NCI-H226 (cell line): ENCODE measurements at places on chromosomes 16 and 17.

- peak; percentile 46 for DNase-seq
These were observed 6.7 kb downstream of the NUPR1 start for GRCh38 chr16:28531777-28532744.

- DNase-seq: no peak
These were observed 58.1 kb upstream of the COX10 start for GRCh38 chr17:14011036-14011692.

- no peak for DNase-seq
These were observed 834.2 kb upstream of the SOX9 start for GRCh38 chr17:71286625-71287024.

DNA sequence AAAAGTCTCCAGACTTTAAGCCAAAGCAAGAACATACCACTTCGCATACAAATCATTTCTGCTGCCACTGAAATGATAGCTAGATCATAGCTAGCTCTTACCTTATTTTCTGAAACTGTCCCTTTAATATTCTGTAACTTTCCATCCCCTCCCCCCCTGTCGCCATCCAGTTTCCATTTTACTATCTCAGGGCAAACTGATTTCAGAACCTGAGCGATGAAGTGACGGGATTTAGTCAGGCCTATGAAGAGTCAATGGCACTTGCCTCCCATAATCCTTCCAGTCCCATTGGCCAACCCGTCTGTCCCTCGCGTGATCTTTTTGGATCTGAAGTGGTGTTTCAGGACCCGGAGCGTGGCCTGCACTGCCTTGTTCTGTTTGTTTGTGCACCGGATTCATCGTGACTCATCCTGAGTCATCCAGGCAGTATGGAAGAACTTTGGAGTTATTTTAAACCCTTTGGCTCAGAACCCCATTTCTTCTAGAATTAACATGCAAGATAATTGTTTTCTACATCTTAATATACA lies 199.8 kb upstream of the CHMP6 start:
- peak; percentile 85 for DNase-seq

DNA sequence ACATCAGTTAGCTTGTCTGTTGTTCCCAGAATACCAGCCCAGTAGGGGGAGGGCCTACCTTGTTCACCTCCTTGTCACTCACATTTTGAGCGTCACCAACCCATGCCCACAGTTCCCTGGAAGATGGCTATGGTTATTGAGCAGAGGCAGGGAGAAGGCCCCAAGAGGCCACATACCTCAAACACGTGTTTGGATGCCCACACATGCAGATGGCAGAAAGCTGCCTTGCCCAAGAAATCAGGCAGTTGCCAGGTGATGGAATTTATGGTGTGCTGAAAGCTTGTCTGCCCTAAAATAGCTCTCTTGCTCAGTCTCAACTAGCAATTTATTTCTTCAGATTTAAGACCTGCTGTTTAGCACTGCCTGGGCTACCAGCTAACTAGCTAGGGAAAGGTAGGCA lies 16.5 kb upstream of the CMTM4 start:
- DNase-seq: no peak

- no peak for DNase-seq
These were observed 8.1 kb downstream of the C17orf50 start for GRCh38 chr17:35768797-35769196.

- DNase-seq: peak; percentile 74
These were observed 2.7 kb downstream of the MPRIP start for GRCh38 chr17:17044846-17045561.

DNA sequence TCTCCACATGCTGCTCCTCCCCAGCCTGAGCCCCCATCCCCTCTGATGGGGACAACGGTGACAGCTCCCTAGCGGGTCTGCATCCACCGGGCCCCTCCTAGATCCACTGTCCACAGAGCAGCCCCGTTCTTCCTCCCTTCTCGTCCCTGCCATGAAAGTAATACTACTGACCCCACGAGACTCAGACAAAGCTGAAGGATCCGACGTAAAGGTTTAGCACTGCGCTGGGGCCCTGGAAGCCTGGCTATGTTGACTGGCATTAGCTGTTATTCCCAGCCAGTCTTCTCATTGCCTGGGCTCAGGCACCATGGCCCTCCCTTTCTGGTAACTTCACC lies 30.7 kb downstream of the VAC14 start:
- DNase-seq: no peak

DNA sequence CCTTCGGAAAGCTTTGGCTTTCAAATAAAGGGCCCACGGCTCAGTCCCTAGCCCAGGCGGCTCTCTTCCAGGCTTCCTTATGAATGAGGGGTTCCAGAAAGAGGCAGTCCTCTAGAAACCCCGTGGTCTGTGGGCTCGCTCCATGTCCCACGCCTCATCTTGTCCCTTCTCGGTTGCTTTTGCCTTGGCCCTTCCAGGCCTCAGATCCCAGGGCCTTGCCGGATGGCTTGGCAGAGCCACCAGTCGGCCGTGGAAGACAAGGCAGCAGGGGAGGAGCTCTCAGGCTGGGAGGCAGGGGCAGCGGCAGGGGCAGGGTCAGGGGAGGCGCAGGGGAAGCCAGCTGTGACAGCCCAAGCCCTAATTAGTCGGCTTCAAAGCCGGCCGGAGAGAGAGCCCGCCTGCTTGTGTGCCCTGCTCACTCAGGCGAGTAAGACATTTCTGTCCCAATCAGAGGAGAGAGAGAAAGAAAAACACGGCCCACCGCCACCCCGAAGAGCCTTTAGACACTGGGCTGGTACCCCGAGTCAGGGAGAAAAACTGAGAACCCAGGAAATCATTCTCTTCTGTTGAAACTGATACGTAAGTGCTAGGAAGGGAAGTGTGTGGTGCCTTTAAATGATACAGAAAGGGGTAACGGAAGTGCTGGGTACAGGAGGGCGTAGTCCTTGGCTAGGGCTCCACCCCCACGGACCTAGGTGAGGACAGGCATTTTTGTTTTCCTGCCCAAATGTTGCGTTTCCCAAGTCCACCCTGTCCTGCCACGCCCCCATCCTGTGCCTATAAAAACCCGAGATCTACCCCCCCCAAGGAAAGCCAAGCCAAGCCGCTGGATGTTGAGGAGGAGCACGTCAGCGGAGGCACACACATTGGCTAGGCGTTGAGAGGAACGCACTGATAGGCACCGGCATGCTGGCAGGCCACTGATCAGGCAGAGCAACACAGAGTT lies 27.8 kb upstream of the MEIOC start:
- DNase-seq: no peak

DNA sequence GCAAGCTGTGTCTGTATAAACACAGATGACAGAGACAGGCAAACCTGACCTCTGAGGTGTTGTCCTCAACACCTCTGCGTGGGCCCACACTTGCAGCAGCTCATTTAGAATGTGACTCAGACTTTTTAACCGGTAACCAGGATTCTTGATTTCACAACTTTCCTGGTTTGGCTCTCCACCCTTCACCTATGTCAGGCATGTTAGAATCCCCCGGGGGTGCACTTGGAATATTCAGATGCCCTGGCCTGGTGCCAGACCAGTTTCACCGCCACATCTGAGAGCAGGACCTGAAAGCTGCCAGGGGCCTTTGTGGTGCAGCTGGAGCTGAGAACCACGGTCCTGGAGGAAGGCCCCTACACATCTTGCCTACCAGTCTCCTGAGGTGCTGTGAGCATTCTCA lies 4.8 kb downstream of the DHODH start:
- DNase-seq: peak; percentile 87

DNA sequence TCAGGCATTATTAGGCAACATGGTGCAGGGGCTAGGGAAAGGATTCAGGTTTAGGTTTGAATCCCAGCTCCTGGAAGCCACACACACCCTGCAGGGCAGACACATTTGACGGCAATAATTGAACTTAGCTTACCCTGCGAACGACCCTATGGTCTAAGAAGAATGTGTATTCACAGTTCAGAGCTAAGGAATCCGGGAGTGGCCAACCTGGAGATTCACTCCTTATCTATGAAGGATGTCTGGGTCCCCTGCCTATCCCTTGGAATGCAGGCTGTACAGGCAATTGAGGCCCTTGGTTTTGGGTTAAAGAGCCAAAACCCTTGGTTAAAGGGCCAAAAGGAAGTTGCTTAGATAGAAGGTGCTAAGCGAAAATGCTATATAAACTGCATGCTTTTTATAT lies 2.9 kb upstream of the SYT17 start:
- peak; percentile 39 for DNase-seq

DNA sequence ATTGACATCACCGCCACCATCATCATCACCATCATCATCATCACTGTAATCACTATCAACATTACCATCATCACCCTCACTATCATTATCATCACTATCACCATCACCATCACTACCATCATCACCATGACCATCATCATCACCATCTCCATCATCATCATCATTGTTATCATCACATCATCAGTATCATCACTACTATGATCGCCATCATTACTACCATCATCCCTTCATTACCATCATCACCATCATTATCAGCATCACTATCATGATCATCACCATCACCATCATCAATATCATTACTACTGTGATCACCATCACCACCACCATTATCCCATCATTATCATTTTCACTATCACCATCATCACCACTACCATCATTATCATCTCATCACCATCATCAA lies 368.3 kb downstream of the SEC14L1 start:
- no peak for DNase-seq

- DNase-seq: no peak
These were observed 1.6 kb downstream of the CISD3 start for GRCh38 chr17:38731526-38732294.

DNA sequence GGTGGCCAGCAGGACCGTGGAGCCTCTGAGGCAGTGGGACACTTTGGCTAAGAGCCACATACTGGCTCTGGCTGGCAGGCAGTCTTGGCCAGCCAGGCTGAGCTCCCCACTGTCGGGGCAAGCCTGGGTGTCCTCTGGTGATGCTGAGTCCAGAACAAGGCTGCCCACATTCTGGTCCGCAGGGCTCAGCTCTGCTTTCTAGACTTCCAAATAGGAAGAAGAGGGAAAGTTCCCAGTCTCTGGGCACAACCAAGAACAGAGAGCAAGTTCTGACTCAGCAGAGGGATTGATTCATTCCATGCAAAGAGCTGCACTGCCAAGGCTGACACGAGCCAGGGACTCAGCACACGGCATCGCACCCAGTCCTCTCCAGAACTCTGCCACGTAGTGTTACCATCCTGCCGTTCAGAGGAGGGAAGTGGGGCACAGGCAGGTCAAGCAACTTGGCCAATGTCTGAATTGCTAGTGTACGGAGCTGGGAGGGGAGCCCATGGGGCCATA lies 58.9 kb downstream of the NOS2 start:
- DNase-seq: no peak

- DNase-seq: peak; percentile 93
These were observed 108.4 kb downstream of the OR1D5 start for GRCh38 chr17:2954898-2955445.

- DNase-seq: no peak
These were observed 611 bp downstream of the RRAD start for GRCh38 chr16:66924527-66925321.

DNA sequence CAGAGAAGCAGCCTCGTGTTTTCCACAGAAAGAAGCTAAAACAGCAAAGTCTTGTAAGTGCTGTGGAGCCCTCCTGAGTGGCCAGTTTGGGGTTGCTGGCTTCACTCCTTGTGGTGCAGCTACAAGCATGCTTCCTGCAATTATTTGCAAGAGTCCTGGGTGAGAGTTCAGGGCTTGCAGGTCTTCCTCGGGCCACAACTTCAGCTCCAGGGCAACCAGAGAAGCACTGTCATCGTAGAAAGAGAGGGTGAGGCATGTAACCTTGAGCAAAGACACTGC lies 37.9 kb downstream of the SHISA6 start:
- no peak for DNase-seq

- DNase-seq: no peak
These were observed 234.6 kb downstream of the MSI2 start for GRCh38 chr17:57490890-57491289.

GRCh38 chr17:5581655-5582054 lies 2.7 kb downstream of the NLRP1 start:
- DNase-seq: no peak

DNA sequence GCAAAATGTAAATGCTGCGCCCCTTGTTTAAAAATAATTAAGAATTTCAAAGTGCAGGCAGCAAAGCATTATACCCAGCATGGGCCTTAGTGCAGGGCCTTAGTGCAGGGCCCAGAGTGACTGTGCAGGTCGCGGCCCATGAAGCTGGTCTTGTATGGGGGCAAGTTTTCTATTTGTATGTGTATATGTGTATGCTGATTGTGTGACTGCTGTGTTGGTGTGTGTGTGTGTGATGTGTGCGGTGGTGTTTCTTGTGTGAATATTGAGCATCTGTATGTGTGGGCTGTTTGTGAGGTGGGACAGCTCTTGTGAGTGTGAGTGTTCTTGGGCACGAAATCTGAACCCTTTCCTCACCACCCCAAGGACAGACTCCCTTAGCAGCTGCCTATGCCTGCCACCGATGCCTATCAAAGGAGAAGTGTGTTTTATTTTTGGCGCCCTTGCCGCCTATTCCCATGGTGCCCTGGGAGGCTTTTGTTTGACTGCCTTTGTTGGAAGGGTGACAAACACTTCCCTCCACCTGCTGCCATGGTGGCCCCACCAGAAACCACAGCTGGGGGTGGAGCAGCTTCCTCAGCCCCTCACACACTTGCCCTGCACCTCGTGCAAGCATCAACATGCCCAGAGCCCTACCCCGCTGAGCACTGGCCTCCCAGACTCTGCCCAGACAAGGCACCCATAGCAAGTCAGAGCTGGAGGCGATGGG lies 18.0 kb downstream of the CCR7 start:
- DNase-seq: no peak

GRCh38 chr17:40027614-40028012 lies 12.4 kb downstream of the CSF3 start:
- DNase-seq: peak; percentile 1

- DNase-seq: no peak
These were observed 31.6 kb downstream of the VWA3A start for GRCh38 chr16:22123759-22124490.

- DNase-seq: no peak
These were observed 31.6 kb downstream of the SOX9 start for GRCh38 chr17:72152387-72152929.

DNA sequence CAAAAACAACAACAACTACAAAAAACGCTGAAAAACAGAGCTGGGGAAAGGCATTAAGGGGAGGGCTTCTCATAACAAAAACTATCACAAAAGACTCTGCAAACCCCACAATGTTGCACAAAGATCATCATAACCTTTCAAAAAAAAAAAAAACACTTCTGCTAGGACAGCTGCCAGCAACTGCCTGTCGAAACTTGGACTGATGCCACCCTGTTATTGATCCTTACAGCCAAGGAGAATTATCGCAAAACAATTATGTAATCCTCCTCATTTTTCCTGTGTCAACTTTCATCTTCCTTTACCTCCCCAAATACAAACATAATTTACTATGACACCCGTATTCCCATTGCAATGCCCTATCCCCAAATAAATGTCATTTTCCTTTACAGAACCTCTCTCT lies 9.3 kb downstream of the CCDC40 start:
- DNase-seq: no peak

DNA sequence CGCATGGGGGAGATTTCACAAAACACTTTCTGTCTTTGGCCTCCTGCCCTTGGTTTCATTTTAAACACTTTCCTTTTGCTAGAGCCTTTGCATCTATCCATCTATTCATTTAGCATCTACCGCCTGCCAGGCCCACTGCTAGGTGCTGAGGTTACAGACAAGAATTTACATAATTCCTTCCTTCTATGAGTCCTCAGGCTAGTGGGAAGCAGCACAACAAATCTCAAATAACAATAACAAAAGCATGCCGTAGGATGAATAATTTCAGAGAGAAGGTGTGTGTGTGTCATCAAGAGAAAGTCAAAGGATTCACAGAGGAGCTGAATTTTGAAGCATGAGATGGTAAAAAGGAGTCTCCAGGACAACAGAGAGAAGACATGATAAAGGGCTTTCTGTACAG lies 6.1 kb upstream of the SLC46A1 start:
- DNase-seq: no peak

- DNase-seq: peak; percentile 93
These were observed 16.4 kb downstream of the SAP30BP start for GRCh38 chr17:75683583-75683982.

- no peak for DNase-seq
These were observed 51.5 kb downstream of the ZFHX3 start for GRCh38 chr16:72996291-72997062.
